ENCODE measurements at places on chromosomes 2 and 18.
A peak's percentile ranks its signal among the peaks of the same experiment; 100 is the strongest.

DNA sequence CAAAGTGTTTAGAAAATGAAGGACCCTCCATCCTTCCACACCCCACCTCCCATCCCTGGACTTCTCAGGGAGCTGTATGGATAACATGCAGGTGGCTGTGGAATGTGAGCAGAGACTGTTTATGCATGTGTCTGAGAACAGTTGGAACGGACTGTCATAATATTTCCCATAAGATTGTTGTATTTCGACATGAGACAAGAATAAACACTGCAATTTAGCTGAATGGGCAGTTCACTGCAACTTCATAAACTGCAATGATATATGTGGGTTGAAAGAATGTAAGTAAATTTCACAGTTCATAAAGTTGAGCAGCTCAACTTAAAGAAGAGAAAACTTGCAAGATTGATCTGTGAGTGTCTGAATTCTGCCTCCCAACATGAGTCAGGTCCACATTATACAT lies 74.6 kb downstream of the MEP1B start:
- no peak for DNase-seq

GRCh38 chr2:152335726-152336118 lies 748 bp downstream of the FMNL2 start:
- DNase-seq, result no peak

DNA sequence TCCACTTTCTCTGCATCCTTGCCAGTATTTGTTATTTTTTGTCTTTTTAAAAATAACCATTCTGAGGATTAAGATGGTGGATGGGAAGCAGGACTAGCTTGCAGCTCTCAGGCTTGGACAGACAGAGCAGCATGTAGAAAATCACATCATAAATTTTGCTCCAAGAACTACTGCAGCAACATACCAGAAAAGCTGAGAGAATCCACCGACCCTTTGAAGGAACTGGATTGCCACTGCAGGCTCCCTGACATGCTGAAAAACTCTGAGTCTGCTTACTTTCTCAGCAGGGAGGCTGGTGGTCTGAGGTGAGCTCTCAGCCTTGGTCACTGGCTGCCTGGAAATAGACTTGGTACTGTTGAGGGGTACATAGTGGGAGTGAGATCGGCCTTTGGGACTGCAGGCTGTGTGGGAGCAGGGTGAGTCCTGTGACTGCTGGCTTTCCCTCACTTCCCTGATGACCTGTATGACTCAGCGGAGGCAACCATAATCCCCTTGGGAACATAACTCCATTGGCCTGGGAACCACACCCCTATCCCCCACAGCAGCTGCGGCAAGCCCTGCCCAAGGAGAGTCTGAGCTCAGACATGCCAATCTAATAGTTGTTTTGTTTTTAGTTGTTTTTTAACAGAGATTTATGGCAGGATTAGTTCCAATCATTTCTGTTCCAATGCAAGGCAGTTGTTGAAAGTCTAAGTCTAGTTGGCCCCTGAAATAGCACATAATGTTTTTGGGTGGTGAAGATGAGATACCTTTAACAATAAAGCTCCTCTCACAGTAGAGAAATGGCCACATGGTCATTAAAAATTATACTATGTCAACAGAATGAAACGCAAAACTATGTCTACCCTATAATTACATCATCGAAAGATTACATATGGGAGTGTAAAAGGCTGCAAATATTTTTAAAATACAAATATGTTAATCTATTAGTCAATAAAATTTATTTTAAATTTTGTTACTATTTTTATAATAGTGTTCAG lies 414.2 kb upstream of the CHAC2 start:
- peak; percentile 5 for DNase-seq

- no peak for DNase-seq
Observed at GRCh38 chr18:54787121-54787520, 41.2 kb upstream of the RAB27B start.

DNA sequence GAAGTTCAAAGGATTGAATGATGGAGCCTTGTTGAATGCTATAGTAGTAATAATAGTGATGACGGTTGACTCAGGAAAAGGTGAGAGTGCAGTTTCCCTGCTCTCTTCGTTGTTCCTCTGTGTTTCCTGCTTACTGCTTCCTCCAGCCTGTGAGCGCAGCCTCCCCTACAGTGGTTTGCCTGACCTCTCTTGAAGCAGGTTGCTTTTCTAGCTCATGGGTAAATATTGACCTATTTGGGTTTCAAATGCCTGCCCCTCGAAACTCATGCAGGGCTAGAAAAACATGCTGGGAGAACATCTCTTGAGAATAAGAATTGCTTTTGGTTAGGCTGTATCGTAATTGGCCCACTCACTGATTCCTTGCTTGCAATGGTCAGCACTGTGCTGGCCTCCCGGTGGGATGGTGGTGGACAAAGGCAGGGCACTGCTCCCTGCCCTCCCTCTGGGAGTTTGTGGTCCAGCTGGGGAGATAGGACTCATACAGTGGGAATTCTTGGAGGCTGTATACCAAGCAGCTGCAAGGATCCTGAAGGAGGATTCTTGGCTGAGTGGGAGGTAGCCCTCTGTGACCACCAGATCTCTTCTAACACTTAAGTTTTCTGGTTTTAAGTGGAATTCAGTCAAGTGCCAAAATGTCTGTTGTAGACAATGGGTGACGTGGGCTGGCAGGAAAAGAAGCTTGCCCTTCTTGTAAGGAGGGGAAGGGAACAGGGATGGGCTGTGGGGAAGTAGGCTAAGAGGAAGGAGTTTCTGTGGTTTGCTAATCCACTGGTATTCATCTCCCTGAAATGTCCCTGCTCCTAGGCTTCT lies 5.4 kb upstream of the RNF181 start:
- peak; percentile 94 for DNase-seq

DNA sequence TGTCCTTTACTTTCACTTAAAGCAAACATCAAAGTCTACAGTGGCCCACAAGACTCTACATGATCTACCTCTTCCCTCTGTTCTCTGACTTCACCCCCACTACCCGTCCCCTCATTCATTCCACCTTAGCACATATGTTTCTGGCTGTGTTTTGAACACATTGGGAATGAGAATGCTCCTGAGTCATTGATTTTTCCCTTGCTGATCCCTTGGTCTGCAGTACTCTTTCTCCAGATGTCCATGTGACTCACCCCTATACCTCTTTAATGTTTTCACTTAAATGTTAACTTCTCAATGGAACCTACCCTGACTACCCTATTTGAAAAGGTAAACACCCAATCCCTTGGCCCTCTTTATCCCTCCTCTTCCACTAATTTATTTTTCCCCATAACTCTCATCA lies 30.7 kb upstream of the FRZB start:
- no peak for DNase-seq

DNA sequence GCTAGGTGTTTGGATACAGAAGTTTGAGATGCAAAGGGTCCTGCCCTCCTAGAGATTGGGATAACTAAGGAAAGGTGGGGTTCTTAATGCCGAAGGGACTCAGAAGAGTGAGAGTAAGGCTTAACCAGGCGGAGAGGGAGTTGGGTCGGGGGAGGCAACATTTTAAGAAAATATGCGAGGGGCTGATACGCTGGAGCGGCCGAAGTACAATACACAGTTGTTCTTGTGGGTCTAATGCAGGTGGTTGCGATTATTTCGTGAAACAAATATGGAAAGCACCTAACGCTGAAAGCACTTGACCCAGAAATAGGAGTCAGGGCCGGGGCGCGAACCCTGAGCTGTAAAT lies 344 bp upstream of the MRPL33 start:
- no peak for DNase-seq

DNA sequence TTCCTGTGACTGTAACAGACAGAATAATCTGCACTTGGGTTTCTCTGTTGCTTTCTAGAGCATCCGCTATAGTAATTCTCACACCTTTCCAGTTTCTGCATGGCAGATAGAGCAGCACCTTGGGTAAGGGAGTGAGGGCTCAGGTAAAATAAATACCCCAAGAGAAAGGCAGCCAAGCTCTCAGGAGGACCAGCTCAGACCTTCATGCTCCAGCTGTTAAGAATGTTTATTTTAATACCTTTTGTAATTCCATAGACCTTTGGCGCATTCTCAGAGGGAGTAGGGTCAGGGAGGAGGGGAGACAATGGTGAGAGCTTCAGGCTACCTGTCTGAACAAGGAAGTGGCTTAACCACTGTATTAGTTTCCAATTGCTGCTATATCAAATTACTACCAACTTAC lies 16.2 kb upstream of the TMEM178A start:
- DNase-seq, result no peak

DNA sequence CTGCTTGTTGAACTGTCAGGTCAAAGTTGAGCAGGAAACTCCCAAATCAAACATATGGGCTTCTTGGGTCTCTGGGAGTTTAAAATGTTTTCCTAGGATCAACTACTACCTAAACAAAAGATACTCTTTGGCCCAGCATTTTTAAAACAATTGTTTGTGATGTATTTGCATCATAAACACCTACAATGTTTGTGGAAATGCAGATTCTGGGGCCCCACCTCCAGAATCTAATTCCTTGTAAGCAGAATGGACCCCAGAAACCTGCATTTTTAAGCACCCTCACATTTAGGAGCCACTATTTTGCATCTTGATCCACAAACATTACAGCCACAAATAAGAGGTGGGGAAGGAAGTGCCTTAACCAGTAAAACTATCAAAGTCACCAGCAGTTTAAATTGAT lies 104.1 kb downstream of the TMEM131 start:
- DNase-seq, result no peak

DNA sequence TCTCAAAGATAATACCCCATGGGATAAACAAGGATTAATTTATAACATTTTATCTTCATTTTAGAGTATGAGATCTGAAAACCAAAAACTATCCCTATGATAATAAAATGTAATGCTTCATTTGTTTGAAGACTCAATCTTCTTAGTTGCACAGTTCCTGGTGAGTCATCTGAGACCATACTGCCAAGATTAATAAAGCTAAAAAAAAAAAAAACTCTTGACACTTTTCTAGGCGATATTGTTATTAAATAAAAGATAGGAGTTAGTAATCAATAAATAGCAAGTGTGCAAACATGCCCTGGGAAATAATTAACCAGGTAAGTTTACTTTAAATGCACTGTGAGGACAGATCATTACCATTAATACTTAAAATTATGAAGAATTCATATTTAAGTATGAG lies 83.9 kb downstream of the RPE start:
- DNase-seq, result no peak
